Stomach (tissue), 19 donors: ENCODE measurements at places on chromosomes 6 and 20.

- DNase-seq: no peak
These were observed 7.8 kb upstream of the NR2E1 start for GRCh38 chr6:108157981-108158525.

GRCh38 chr6:9761220-9761619 lies 653.7 kb downstream of the TFAP2A start:
- no peak for DNase-seq

- DNase-seq: no peak
These were observed 74.2 kb upstream of the RNF217 start for GRCh38 chr6:124887872-124888580.

- peak; percentile 58 for DNase-seq
These were observed 21.6 kb downstream of the DLL1 start for GRCh38 chr6:170269151-170269845.

DNA sequence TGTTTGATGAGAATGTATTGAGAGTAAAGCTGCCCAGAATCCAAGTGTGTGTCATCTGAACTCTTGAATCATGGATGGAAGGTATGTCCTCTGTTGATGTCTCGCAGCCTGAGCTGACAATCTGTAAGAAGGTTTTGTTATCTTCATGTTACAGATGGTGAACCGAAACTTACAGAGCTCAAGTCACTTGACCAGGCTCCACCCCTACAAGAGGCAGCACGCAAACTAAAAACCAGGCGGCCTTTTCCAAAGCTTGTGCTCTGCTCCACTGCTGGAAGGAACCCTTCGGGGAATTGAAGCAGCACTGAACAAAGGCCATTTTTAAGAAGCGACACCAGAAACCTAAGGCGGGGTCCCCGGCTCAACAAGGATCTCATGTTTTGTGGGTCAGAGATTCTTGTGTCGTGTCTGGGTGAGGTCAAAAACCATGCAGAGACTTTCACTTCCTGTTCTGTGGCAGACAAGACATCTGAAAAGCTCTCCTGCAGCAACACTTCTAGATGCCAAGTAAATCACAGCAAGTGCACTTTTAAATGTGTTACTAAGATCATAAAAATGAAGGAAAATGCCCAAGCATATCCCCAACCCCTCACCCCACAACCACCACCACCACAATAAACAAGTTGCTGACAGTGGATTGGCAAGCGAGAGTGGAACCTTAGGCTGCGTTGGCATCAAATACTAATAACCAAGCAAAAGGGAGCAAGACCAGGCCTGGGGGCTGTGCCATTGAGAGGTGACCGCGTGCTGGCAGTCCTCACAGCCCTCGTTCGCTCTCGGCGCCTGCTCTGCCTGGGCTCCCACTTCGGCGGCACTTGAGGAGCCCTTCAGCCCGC lies 27.3 kb downstream of the NQO2 start:
- no peak for DNase-seq

- DNase-seq: peak; percentile 36
These were observed 17.4 kb upstream of the LSM14B start for GRCh38 chr20:62104791-62105345.

- DNase-seq: no peak
These were observed 152.8 kb downstream of the SYCP2 start for GRCh38 chr20:59780494-59781185.

- DNase-seq: no peak
These were observed 149.7 kb upstream of the SIM1 start for GRCh38 chr6:100614386-100614785.

GRCh38 chr20:4036351-4036750 lies 21.0 kb upstream of the RNF24 start:
- no peak for DNase-seq
